ENCODE measurements at places on chromosomes 5 and 9.

GRCh38 chr5:5499442-5499841 lies 77.0 kb downstream of the ICE1 start:
- no peak for DNase-seq

GRCh38 chr5:177593511-177593910 lies 1.5 kb downstream of the TMED9 start:
- no peak for DNase-seq

DNA sequence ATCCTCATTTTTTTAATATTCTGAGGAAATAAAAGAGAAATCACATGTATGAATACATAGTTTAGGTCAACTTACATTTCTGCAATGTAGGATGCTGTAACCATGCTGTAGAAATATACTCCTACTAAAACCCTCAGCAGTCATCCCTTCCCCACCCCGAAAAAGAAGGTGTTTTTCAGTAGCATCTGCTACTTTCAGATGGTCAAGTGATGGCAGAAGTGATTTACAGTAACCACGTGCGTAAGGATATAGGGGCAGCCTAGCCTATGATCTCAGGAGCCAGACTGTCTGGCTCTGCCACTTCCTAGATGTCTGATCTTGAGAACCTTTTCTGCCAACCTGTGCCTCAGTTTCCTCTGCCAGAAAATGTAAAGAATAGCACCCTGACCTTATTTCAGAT lies 26.0 kb upstream of the SYK start:
- DNase-seq: no peak

DNA sequence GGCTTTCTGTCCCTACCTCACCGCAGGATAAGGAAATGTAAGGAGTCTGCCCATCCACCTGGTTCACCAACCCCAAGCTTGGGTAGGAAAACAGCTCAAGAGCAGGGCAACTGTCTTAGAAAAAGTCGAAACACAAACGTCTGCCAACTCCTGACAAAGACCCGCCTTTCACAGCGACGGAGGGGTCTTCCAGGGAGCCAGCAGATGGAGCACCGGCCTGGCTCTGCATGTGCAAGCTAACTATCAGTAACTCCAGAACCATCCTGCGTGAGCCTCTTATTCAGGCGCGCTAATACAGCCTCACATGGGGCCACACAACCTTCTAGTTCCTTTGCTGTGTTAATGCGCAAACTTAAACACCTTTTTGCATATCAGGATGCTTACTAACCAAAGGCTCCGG lies 26.9 kb downstream of the CAMSAP1 start:
- no peak for DNase-seq

GRCh38 chr9:68749135-68749534 lies 44.1 kb downstream of the PIP5K1B start:
- DNase-seq: no peak

GRCh38 chr5:119363271-119363670 lies 7.5 kb downstream of the TNFAIP8 start:
- DNase-seq: no peak

DNA sequence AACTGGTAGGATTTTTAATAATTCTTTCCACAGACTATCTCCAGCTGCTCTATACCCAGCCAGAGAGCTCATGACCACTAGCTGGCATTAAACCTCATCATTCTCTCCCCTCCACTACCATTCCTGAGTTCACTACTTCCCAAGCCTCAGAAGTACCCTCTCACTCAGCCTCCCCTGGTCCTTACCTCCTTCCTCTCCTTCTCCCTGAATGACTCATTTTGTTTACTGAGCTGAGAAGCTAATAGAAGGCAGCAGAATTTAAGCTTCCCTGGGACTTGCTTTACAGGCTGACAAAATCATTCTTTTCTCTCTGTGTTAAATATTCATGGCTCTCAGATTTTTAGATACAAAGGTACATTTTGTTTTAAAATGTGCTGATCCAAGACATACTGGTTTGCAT lies 305.4 kb downstream of the TLR4 start:
- DNase-seq: no peak
